Activated T-cell treated with anti-CD3 and anti-CD28 coated beads for 24 hours (primary cell): ENCODE measurements at places on chromosomes 1 and 21.

- DNase-seq = no peak
Observed at GRCh38 chr21:40208948-40209345, 341.7 kb downstream of the PCP4 start.

DNA sequence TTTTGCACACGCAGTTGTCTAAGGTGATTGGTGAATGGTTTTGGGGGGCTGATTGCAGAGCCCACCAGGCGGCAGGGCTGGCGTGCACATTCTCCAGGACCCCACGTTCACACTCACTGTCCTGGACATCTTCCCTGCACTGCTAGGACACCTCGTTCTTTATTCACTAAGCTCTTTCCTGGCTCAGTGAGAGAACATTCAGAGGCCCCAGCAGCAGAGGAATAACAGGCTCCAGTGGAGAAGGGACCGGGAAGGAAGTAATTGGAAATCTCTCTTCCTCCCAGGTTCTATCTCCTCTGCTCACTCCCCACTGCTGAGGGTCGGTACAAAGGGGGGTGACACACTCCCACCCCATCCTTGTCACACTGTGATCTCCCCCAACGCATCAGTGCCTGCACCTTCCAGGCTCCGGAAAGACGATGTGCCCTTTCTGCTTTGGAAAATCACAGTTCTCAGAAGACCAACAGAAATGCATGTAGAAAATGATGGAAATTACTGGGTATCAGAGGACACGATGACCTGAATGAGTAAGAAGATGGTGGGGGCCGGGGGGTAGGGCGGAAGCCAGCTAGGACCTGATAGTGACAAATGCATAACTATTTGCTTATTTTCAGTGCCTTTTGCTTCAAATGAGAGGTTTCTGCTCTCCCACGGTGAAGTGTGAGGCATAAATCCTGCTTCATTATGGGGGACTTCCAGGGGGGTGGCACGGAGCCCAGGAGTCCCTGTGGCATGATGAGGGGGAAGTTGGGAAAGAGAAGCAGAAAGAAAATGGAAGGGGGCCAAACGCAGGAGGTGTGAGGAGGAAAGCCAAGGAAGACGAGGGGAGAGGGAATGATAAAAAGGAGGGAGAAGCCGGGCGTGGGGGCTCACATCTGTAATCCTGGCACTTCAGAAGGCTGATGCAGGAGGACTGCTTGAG, 25.2 kb upstream of the KIF26B start:
- DNase-seq = no peak

DNA sequence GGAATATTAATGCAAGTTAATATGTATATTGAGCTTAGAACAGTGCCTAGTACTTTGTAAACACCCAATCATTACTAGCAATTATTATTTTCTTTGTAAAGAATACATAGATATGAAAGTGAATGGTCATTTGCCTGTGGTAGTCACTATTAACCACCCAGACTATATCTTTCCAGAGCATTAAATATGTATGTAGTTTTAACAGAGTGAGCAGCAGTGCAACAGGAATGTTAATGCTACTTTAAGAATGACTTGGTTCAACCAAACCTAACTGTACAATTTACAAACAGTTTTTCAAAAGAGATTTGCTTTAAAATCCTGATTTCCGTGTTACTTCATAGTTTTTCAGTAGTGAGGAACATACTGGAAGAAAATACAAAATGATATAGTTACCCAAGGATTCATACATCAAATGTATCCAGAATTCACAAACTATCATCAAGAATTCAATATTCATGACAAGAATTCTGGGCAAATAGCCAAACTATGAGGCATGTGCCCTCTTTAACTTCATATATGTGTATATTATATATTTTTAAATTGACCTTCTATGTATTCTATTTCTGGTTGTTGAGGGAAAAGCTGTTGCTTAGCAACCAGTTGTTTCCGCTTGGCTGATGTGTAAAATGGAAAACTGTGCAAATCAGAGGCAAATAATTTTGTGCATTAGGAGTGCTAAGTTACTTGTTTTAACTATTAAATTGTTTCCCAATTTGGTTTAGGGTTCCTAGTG, 34.9 kb upstream of the IVNS1ABP start:
- DNase-seq = no peak

DNA sequence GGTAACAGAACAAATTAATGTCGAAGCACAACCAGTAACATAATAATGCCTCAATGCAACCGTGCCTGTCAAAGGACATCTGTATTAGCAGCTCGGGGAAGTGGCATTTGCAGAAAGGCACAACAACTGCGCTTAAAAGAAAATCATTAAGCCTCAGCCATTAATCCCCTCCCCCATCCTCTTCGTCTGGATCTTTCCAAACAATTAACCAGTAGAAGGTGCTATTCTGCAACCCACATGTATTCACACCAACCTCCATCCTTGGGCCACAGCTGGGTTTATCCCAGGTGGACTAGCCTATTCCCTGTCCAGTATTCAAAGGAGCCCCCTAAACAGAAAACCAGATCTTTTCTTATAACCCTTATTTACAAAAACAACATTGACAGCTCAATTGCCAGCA, 2.6 kb downstream of the RERE start:
- no peak for DNase-seq

- DNase-seq = no peak
Observed at GRCh38 chr1:121445679-121446078, 260.9 kb downstream of the SRGAP2C start.

- DNase-seq = no peak
Observed at GRCh38 chr21:34782506-34783360, 113.9 kb downstream of the CLIC6 start.

- DNase-seq = no peak
Observed at GRCh38 chr1:229753764-229754551, 127.9 kb downstream of the URB2 start.

DNA sequence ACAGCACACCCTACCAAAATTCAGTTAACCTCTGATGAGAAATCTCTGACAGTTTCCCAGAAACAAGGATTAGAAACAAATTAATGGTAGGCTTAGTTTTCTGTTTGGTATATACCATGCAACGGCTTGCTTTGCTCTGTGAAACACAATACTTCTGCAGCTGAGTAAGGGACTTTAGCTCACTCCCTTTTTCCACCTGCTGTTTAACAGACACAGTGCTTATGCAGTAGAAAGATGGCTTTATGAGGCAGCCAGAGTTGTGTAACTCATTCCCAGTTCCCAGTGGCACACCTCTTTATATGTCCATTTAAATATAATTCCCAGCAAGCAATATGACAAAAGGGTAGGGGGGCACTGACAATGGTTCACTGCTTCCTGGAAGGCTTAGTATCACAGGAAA, 124.0 kb downstream of the PIGK start:
- DNase-seq = no peak

DNA sequence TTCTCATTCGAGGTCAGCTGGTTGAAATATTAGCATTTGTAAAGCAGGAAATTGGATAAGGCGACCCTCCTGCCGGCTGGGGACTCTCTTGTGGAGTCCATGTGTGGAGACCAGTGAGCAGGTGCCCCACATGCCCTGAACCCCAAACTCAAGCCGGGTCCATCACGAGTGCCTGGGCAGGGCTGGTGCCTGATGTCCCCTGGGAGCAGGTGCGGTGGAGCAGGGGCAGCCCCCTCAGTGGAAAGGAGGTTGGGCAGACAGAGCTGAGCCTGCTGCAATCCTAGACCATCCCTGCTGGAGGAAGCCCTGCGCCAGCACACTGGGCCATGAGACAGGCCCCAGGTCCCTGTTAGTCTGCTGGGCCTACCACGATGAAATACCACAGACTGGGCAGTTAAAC, 395.6 kb downstream of the NPHP4 start:
- no peak for DNase-seq

- peak; percentile 35 for DNase-seq
Observed at GRCh38 chr1:213374369-213374768, 323.3 kb downstream of the RPS6KC1 start.

DNA sequence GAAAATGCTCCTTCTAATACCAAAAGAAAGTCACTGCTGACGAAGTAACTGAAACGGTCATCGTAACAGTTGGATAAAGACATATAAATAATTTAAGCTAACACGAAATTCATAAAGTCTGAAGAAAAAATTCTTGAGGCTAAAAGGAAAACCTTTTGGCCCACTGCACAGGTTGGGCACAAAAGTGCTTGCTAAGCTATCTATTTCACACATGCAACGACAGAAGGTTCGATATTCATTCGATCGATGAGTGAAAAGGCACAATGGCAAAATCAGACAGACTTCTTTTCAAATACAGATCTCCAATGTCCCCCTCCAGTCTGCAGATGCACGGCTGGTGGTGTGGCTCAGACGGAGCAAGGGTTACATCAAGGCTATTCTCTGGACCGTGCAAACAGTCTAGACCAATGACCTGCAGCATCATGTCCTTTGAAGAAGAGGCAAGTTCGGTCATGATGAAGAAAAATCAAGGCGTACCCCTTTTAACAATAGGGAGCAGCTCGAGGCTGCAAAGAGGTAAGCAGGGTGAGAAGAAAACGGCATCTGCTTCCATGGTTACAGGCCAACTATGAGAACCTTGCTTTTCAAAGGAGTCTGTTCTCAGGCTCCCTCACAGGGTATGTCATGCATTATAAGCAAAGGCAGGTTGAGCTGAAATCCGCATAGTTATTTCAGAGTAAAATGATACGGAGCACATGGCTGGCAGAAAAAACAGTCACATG, 579.6 kb downstream of the USP25 start:
- DNase-seq = no peak

DNA sequence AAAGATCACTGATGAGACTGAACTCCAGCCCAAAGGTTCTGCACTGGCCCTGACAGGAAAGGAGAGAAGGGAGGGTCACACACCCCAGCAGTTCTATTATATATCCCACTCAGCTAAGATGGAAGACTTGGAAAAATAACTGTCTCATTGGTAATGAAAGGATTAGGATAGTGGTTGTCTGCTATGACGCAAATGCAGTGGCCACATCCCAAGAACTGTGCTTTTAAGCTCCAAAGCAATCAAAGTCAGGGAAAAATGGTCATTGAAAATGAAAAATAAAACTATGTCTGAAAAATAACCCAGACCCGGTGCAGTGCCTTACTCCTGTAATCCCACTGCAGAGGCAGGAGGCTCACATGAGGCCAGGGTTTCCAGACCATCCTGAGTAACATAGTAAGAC, 31.0 kb downstream of the PSMG1 start:
- DNase-seq = no peak

DNA sequence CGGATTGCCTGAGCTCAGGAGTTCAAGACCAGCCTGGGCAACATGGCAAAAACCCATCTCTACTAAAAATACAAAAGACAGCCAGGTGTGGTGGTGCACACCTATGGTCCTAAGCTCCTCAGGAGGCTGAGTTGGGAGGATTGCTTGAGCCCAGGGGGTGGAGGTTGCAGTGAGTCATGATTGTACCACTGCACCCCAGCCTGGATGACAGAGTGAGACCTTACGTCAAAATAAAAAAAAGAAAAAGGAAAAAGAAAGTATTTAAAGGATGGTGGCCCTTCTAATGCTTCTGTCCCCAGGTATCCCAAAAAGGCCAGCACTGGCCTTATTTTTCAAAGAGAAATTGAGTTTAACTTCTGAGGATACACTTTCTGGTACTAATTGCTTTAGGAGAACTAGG, 1.7 kb downstream of the IKBKE start:
- no peak for DNase-seq

DNA sequence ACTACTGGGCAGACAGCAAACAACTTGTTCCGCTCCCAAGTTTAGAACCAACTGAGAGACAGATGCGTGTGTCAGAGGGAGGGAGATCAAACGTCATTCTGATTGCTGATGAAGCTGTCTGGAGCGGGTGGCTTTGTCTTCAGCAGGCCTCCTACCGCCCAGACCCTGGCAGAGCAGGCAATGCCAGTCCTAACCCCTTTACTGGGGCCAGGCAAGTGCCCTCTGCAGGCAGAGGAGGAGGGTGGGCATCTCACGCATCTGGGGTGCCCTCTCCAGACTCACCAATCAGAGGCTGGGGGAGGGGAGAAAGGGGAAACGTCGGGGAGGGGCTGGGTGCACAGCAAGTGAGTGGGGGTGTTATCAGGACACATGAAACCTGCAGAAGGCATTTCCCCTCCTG, 126.6 kb downstream of the ACTL8 start:
- DNase-seq = no peak

GRCh38 chr1:3192361-3192760, 123.4 kb downstream of the PRDM16 start:
- DNase-seq = no peak

- DNase-seq = no peak
Observed at GRCh38 chr1:232287676-232288569, 342.0 kb downstream of the SIPA1L2 start.

- DNase-seq = no peak
Observed at GRCh38 chr1:172883844-172884243, 166.9 kb downstream of the TNFSF18 start.
